Uterus (tissue), 4 donors: ENCODE measurements at places on chromosomes 4 and X. TPM values are rescaled to one million over a fixed set of nuclear protein-coding genes. Genes with fewer than 3 reads are reported as not detected.

ANK2 gene
- 64.5 TPM for total RNA-seq

GAGE2A gene
- total RNA-seq = not detected

GRCh38 chr4:6896035-6896434 lies 13.6 kb upstream of the TBC1D14 start:
- no peak overlapping the region for H3K4me3 ChIP-seq
- H3K4me1 ChIP-seq = no peaks in the 10 kb centered on the region
- no peak overlapping the region for H3K27ac ChIP-seq
- no peaks in the 10 kb centered on the region for H3K27me3 ChIP-seq
- H3K36me3 ChIP-seq = no peaks in the 10 kb centered on the region

DNA sequence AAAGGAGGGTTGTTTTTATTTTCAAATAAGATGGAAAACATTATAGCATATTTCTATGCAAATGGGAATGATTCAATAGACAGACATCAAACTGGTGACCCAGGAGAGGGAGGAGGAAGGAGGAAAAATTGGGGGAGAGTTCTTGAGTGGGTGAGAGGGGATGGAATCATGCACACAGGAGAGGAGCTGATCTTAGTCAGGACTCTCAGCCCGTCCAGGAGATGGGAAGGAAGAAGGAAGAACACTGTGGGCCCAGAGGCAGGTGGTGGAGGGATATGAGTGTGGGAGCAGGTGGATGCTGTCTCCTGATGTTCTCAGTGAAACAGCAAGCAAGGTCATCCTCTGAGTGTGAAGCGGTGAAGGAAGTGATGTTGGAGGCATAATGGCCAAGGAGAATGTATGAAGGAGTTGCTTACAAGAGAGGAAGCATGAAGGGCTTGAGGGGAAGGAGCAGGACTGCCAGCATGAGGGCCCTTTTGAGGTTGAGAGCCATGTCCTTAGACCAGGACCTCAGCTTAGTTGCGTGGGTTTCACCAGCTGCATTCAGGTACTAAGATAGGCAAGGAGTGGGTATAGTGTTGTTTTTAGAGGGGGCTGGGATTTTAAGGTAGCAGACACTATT lies 161.7 kb upstream of the NAP1L5 start:
- no peaks in the 10 kb centered on the region for H3K36me3 ChIP-seq
- no peaks in the 10 kb centered on the region for H3K4me1 ChIP-seq
- no peak for DNase-seq
- no peak overlapping the region for H3K4me3 ChIP-seq
- no peak overlapping the region for H3K27ac ChIP-seq

GRCh38 chrX:15203694-15204093 lies 66.2 kb downstream of the ASB9 start:
- no peak for DNase-seq
- H3K27me3 ChIP-seq = no peaks in the 10 kb centered on the region
- H3K4me3 ChIP-seq = no peak overlapping the region
- no peaks in the 10 kb centered on the region for H3K4me1 ChIP-seq
- no peaks in the 10 kb centered on the region for H3K36me3 ChIP-seq

DNA sequence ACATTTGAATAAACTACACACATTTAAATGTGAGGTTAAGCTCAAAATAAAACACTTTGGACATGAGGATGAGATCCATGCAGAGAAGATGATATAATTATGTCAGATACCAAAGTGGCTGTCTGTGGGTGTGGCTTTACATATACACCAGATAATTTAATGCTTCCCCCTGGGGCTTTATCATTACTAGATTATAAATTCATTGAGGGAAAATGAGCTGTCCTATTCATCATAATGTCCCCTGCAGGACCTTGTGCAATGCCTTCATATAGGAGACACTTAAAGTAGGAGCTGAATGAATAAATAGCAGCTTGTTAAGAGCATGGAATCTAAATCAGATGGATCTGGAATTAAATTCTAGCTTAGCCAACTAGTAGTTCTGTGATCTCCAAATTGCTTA lies 49.7 kb downstream of the OTC start:
- no peak overlapping the region for H3K4me3 ChIP-seq
- H3K36me3 ChIP-seq = no peaks in the 10 kb centered on the region
- peaks cover 3% of the 10 kb centered on the region for H3K27me3 ChIP-seq

- H3K4me1 ChIP-seq = no peaks in the 10 kb centered on the region
- H3K4me3 ChIP-seq = no peak overlapping the region
- H3K36me3 ChIP-seq = no peaks in the 10 kb centered on the region
- no peak for DNase-seq
- H3K27me3 ChIP-seq = no peaks in the 10 kb centered on the region
Observed at GRCh38 chr4:134337574-134337973, 136.0 kb upstream of the PABPC4L start.
